ENCODE measurements at places on chromosomes 16 and 17. TPM values are rescaled to one million over a fixed set of nuclear protein-coding genes. Genes with fewer than 3 reads are reported as not detected.

The ST6GALNAC1 gene
- not detected for total RNA-seq

The BRIP1 gene
- 3.2 TPM for total RNA-seq

The ZNF469 gene
- total RNA-seq = 1.8 TPM

The NKIRAS2 gene
- total RNA-seq = 42.9 TPM

The USP36 gene
- 14.0 TPM for total RNA-seq

The SULT1A4 gene
- 9.2 TPM for total RNA-seq

The KRTAP9-4 gene
- not detected for total RNA-seq

The SNAI3 gene
- total RNA-seq = not detected

The ITGAX gene
- total RNA-seq = 0.86 TPM

The ABCC11 gene
- not detected for total RNA-seq

The TMEM98 gene
- 206 TPM for total RNA-seq

The LRRC37A gene
- 1.7 TPM for total RNA-seq

The IL17C gene
- total RNA-seq = 1.4 TPM

The ABCA10 gene
- 1.1 TPM for total RNA-seq

The SLC2A4 gene
- not detected for total RNA-seq

The MRPS7 gene
- 51.3 TPM for total RNA-seq

The PNPO gene
- 73.5 TPM for total RNA-seq

The KRT39 gene
- total RNA-seq = not detected

The FNDC8 gene
- not detected for total RNA-seq

The SNF8 gene
- total RNA-seq = 169 TPM

The KRTAP9-8 gene
- total RNA-seq = not detected

The HBZ gene
- total RNA-seq = not detected

The TNP2 gene
- not detected for total RNA-seq

The FGF11 gene
- 0.29 TPM for total RNA-seq

The MT1M gene
- total RNA-seq = 9.0 TPM

The SKAP1 gene
- not detected for total RNA-seq

The TNFSF13 gene
- total RNA-seq = 6.1 TPM

The TBX2 gene
- 22.3 TPM for total RNA-seq

The HOXB4 gene
- total RNA-seq = 2.6 TPM

The TBC1D3I gene
- total RNA-seq = not detected

The USP6 gene
- total RNA-seq = 0.18 TPM

The SEC14L5 gene
- 0.18 TPM for total RNA-seq

The RND2 gene
- 0.71 TPM for total RNA-seq

The KRT35 gene
- not detected for total RNA-seq

The SHMT1 gene
- total RNA-seq = 29.4 TPM

The GPRC5B gene
- 11.5 TPM for total RNA-seq

The DHRS13 gene
- total RNA-seq = 3.7 TPM

The LITAFD gene
- total RNA-seq = not detected

The TSNAXIP1 gene
- total RNA-seq = under 0.01 TPM

The ARHGDIG gene
- total RNA-seq = not detected

The CORO1A gene
- 4.3 TPM for total RNA-seq

The ENPP7 gene
- not detected for total RNA-seq

The TBC1D3 gene
- total RNA-seq = not detected

The DPEP3 gene
- not detected for total RNA-seq

The KRT31 gene
- total RNA-seq = not detected

The DOC2A gene
- 0.53 TPM for total RNA-seq

The KRT32 gene
- 0.18 TPM for total RNA-seq

The TEKT1 gene
- total RNA-seq = not detected

The YPEL2 gene
- 2.9 TPM for total RNA-seq

The TNFAIP1 gene
- 30.6 TPM for total RNA-seq

The SNX11 gene
- total RNA-seq = 13.5 TPM

Measured in myometrial cell (primary cell).